ENCODE measurements at places on chromosomes 12 and 14. TPM values are rescaled to one million over a fixed set of nuclear protein-coding genes. Genes with fewer than 3 reads are reported as not detected.

NRIP2 gene
- 31.1 TPM for polyA plus RNA-seq

P2RX2 gene
- 3.0 TPM for polyA plus RNA-seq

ATG14 gene
- polyA plus RNA-seq, result 21.0 TPM

MEG3 gene
- 55.0 TPM for polyA plus RNA-seq

RNASE2 gene
- 0.92 TPM for polyA plus RNA-seq

MYF5 gene
- polyA plus RNA-seq, result not detected

DPF3 gene
- 6.0 TPM for polyA plus RNA-seq

SPTSSA gene
- polyA plus RNA-seq, result 33.5 TPM

SLC2A13 gene
- 11.8 TPM for polyA plus RNA-seq

FOXN4 gene
- polyA plus RNA-seq, result 1.1 TPM

SERPINA3 gene
- 0.21 TPM for polyA plus RNA-seq

TAS2R30 gene
- 0.16 TPM for polyA plus RNA-seq

DDX55 gene
- polyA plus RNA-seq, result 22.4 TPM

TMX1 gene
- polyA plus RNA-seq, result 64.2 TPM

HHIPL1 gene
- polyA plus RNA-seq, result 1.9 TPM

CLMN gene
- polyA plus RNA-seq, result 38.5 TPM

CIPC gene
- polyA plus RNA-seq, result 21.2 TPM

KRT6C gene
- not detected for polyA plus RNA-seq

CLEC4C gene
- 0.16 TPM for polyA plus RNA-seq

SETD1B gene
- polyA plus RNA-seq, result 10.6 TPM

RBMS2 gene
- polyA plus RNA-seq, result 41.7 TPM

OR6C3 gene
- polyA plus RNA-seq, result not detected

GPR84 gene
- polyA plus RNA-seq, result 0.24 TPM

MRPS35 gene
- polyA plus RNA-seq, result 81.4 TPM

VRTN gene
- not detected for polyA plus RNA-seq

SPIC gene
- not detected for polyA plus RNA-seq

LRR1 gene
- 14.2 TPM for polyA plus RNA-seq

FAM234B gene
- 13.6 TPM for polyA plus RNA-seq

RPS6KL1 gene
- 1.7 TPM for polyA plus RNA-seq

CELA1 gene
- polyA plus RNA-seq, result not detected

KRT1 gene
- polyA plus RNA-seq, result 0.32 TPM

NTN4 gene
- 94.0 TPM for polyA plus RNA-seq

RARG gene
- polyA plus RNA-seq, result 39.6 TPM

ABCC9 gene
- polyA plus RNA-seq, result 22.2 TPM

SLC38A4 gene
- polyA plus RNA-seq, result 23.1 TPM

CLEC4E gene
- 1.3 TPM for polyA plus RNA-seq

TAS2R7 gene
- polyA plus RNA-seq, result not detected

PRIMA1 gene
- polyA plus RNA-seq, result 1.4 TPM

USP44 gene
- polyA plus RNA-seq, result 1.9 TPM

KRT75 gene
- polyA plus RNA-seq, result not detected

BCAT1 gene
- 45.9 TPM for polyA plus RNA-seq

SLC17A8 gene
- polyA plus RNA-seq, result 0.22 TPM

TRIM9 gene
- polyA plus RNA-seq, result 2.9 TPM

GLRX5 gene
- polyA plus RNA-seq, result 69.8 TPM
